ENCODE measurements at places on chromosomes 7 and 10. TPM values are rescaled to one million over a fixed set of nuclear protein-coding genes. Genes with fewer than 3 reads are reported as not detected.

The AASS gene
- total RNA-seq = 6.6 TPM

The AGBL3 gene
- 1.0 TPM for total RNA-seq

The GHITM gene
- total RNA-seq = 395 TPM

The GALNT17 gene
- total RNA-seq = not detected

The IDI2 gene
- not detected for total RNA-seq

The HKDC1 gene
- 2.4 TPM for total RNA-seq

The SLC18A2 gene
- total RNA-seq = not detected

The PRRT4 gene
- 0.21 TPM for total RNA-seq

The NEUROD6 gene
- not detected for total RNA-seq

The UCMA gene
- total RNA-seq = not detected

The NPC1L1 gene
- under 0.01 TPM for total RNA-seq

Data from nasal cavity respiratory epithelium epithelial cell of viscerocranial mucosa (primary cell).